ENCODE measurements at places on chromosomes 12 and 14. TPM values are rescaled to one million over a fixed set of nuclear protein-coding genes. Genes with fewer than 3 reads are reported as not detected.
A peak's percentile ranks its signal among the peaks of the same experiment; 100 is the strongest.

DNA sequence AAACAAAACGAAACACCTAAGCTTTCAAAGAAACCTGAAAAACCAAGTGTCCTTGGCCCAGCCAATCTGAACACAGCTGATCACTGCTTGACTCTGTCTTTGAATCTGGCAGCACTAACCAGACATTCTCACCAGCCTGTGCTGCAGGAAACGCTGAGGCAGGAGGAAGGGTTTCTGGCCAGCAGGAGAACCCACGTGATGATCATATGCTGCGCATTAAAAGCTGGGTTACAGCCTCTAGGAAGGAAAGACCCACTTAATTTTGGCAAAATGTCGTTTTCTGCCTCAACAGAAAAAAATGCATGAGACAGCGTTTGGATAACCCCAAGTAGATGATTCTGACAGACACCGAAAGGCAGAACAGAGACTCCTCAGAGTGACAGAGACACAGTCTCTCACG lies 9.8 kb downstream of the APPL2 start:
- DNase-seq: peak; percentile 82

GRCh38 chr12:96183734-96184370 lies 10.3 kb upstream of the ELK3 start:
- no peak for DNase-seq

GRCh38 chr14:88384718-88385117 lies 739 bp upstream of the SPATA7 start:
- no peak for DNase-seq

DNA sequence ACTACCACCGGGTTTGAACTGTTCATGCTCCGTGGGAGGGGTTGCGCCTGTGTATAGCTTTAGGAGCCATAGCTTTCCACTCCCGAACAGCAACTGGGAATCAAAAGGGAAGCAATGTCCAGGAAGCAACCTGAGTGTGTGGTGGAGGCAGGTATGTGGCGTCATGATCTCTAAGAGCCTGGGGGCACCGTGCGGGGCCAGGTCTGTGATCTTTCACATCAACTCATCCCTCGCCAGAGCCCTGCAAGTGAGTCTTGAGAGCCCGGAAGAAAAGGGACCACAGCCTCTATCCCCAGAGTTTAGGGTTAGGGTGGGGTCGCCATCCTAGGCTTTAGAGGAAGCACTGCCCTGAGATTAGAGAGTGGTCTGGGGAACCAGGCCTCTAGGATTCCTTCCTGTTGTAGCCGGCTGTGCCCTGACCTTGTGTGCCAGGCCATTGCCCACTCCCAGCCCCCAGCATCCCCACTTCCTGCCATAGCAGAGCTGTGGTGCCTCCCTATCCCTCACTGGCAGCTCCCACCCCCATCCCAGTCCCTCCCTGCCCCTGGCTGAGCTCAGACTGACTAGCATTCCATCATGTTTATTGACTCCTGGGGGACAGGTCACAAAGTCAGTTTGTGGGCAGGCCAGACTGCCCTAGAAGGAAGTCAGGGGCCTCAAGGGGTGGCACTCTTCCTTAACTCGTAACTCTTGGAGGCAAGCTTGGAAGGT lies 745 bp upstream of the ADCY4 start:
- DNase-seq: no peak

DNA sequence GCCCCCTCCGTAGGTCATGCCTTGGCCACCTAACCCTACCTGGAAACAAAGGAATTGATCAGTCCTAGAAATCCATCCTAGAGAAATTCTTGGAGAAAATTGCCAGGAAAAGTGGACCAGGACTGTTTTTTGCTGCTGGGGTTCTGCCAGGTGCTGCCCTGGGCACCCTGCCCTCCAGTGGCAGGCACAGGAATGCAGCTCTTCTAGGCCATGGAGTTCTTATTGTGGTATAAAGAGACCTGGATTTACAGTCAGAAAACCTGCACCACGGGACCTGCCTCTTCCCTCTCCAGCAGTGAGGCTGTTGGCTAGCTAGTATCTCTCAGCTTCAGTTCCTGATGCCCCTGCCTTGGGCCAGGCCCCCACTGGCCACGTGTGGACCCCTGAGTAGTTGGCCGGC lies 59.7 kb downstream of the SLC24A4 start:
- no peak for DNase-seq

DNA sequence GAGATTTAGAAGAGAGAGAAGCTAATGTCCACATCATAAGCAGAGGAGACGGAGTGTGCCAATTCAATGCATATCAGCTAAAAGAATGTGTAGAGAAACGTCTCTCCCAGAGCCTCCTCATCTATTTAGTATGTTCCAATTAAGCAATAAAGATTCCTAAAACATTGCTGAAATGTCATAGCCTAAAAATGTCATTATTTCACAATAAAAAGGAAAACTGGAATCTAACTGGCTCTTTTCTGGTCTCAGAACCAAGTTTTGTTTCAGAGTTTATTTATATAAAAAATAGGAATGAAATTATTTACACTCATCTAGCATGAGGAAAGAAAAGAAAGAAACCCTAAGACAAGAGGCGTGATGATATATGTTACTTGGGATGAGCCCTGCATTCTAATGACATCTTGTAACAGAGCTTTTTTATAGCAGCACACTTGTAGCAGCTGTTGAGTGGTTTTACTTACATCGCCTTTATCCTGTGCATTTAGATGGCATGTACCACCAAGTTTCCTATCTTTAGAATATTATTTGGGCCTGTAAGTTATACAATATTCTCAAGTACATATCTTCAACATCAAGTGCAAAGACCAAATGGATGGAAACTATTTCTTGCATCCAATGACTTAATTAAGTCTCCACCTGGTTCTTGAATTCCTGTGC lies 266.3 kb upstream of the PRKD1 start:
- DNase-seq: peak; percentile 9

DNA sequence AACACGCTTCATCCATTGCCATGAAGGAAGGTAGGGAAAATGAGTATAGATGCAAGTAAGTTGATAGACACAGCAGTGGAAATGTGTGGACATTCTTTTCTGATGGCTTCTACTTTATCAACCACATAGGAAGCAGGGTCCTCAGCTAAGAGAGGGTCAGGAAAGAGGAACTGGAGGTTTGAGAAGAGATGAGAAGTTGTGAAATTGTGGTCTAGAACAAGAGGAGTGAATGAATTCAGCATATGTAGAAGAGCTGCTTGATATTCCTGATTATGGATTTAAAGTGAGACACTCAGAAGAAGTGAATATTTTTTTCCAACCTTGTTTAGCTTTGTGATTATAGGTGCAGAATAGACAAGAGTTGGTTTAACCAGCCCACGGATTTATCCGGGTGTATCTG lies 128.5 kb downstream of the SLC15A5 start:
- no peak for DNase-seq

DNA sequence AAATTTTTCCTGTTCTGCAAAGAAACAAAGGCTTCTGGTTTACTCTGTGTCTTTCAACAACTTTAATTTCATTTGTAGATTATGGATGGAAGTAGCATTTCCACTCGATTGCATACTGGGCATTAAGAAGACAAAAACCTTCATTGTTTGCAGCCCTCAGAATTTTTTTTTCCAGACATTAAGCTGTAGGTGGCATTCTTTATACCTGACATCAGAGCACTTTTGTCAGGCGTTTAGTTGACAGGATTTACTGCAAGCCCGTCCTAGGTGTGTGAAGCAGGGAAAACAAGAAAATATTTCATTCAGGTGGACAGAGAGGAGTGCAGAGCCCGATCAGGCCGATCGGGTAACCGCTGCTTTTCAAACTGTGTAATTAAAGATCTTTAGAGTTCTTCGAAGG lies 107.5 kb downstream of the TMEM260 start:
- DNase-seq: no peak

DNA sequence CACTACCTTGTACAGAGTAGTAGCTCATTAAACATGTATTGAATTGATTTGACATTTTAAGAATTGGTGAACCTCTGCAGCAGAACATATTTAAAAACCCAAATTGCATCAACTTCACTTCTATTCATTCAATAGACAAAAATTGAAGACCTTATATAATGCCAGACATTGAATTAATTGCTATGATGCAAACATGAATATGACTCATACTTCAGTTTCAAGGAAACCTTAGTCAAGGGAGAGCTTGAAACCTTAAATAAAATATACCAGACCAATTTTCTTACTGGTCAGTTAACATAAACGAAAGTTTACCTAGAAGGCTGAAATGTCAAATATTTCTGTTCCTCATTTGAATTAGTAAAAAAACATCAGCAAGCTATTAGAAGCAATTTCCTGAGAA lies 5.0 kb upstream of the MGAT4C start:
- DNase-seq: no peak

- peak; percentile 89 for DNase-seq
Observed at GRCh38 chr12:49200919-49201594, 12.2 kb upstream of the TUBA1A start.

DNA sequence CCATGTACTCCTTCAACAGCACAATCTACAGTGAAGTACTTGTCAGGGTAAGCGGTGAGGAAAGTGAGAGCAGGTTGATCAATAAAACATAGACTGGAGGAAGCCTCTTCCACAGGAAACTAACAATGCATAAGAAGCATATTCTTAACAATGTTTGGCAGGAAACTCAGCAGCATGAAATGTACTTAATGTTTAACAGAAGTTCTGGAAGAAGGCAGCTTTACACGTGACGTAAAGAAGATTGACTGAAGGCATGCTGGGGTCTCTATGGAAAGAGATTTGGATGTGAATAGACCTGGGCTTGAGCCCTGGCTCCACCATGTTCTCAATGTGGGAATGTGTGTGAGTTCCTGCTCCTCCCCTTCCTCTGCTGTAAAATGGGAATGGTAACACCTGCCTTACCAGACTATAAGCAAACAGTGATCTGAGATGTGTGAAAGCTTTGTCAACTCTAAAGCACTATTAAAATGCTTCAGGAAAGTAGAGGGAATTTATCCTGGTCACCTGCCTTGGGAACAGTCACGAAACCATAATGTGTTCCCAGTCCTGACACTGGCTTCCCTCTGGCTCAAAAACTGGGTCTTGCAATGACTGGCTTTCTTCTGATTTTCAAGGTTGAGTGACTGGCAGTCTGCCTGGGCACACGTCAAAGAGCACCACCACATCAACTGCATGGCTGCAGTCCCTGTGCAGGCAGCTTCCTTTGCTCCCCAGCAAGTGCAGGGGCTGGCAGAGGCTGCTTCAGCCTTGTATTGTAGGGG lies 384.6 kb downstream of the APAF1 start:
- peak; percentile 13 for DNase-seq

- DNase-seq: no peak
Observed at GRCh38 chr14:70987041-70987440, 79.8 kb downstream of the PCNX1 start.

DNA sequence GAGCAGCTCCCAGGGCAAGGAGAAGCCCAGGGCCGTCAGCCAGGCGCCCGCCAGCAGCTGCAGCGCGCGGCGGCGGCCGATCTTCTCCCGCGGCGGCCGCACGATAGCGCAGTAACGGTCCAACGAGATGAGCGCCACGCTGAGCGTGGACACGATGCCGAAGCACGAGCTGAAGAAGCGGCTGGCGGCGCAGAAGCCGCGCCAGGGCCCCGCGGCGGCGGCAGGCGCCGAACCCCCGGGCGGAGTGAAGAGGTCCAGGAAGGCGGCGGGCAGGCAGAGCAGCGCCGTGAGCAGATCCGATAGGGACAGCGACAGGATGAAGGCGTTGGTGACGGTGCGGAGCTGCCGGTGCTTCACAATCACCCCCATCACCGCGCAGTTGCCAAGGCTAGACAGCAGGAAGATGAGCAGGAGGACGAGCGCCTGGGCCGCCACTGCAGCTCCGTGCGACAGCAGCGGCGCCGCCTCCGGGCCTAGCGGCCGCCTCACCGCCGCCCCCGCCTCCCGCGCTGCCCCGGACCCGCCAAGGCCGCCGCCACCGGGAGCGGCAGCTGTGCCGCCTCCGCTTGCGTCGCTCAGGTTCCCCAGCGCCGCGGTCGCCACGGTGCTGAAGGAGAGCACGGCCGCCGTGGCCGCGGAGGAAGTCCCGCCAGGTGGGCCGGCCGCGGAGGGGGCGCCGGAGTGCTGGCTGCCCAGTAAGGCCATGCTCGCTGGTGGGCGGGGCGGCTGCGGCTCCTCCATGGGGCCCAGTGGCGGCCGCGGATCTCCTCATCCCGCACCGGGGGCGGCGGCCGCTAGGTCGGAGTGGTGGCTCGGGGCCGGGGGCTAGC lies 479 bp downstream of the GPR135 start:
- DNase-seq: peak; percentile 56

GRCh38 chr14:64026600-64026999 lies 173.8 kb downstream of the SYNE2 start:
- DNase-seq: no peak

DNA sequence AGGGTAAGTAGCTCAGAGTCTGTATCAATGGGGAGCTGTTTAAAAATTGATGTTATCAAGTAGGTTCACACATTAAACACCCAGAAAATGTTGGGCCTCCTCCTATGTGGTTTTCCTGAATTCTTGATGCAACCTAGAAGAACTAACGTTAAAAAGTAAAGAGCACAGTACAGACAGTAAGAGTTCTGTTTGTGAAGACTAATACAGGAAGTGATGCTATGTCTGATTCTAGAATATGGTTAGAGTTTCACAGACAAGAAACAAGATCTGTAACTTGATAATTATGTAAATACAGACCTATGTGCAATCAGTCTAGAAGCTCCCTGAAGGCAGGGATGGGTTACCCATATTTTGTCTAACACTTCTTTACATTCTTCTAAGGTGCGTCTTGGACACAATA lies 214.9 kb upstream of the BTG1 start:
- DNase-seq: no peak

- peak; percentile 21 for DNase-seq
Observed at GRCh38 chr12:110501399-110501751, 536 bp downstream of the VPS29 start.

- no peak for DNase-seq
Observed at GRCh38 chr12:65885312-65885711, 61.0 kb downstream of the HMGA2 start.

DNA sequence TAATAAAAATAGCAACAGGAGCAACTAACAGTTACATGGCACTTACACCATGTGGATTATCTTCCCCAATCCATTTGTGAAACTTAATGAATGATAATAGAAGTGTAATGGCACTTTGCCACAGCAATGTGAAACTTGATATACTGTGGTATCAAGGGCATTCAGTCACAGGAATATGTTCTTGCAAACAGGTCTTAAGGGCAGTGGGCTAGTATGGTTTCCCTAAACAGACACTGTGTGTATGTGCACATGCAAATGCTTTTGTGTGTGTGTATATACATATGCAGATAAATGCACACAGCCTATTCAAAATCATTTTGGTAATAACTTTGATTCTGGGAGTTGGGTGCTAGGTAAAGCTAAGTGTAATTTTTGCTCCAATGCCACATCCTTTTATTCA lies 26.2 kb upstream of the ARHGAP5 start:
- DNase-seq: no peak

GRCh38 chr12:57845478-57846284 lies 848 bp downstream of the CTDSP2 start:
- DNase-seq: peak; percentile 63

GRCh38 chr12:29589286-29589820 lies 91.9 kb upstream of the OVCH1 start:
- DNase-seq: no peak

Gene CHD8
- 41.5 TPM for polyA plus RNA-seq

Gene GALNT16
- polyA plus RNA-seq: 25.3 TPM

Gene UBR7
- polyA plus RNA-seq: 26.6 TPM

Gene TPH2
- not detected for polyA plus RNA-seq

Gene AKAP6
- not detected for polyA plus RNA-seq

Gene AICDA
- 0.57 TPM for polyA plus RNA-seq

Gene ASIC1
- polyA plus RNA-seq: 11.8 TPM

Gene LHX5
- not detected for polyA plus RNA-seq

Gene ADCK1
- 10.8 TPM for polyA plus RNA-seq
